ENCODE measurements at places on chromosomes 4 and X.

DNA sequence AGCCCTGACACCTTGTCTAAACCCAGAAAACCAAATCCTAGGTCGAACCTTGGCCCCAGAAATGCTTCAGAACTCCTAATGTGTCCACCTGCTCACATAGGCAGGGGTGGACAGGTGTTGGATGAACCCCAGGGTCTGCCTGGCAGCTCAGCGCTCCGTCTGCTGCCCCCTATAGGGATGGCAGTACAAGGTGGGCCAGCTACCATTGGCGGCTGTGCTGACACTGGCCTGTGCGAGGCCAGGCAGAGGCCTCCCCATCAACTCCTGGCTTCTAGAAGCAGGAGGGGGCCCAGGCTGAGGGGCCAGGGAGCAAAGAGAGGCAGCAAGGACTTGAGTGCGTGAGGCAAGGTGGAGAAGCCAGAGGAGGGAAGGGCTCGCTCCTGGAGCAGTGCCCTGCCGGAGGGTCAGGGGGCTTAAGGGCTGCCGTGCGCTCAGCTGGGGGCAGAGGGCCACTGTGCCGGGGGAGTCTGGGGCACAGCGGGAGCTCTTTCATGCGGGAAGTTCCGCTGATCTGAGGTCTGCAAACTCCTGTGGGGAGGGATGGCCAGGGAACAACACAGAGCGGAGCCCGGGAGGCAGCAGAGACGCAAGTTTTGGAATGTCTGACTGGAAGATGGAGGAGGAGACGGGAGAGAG is 20.6 kb downstream of the CCNQ start:
- no peak for DNase-seq

GRCh38 chr4:54683616-54684346 is 26.0 kb downstream of the KIT start:
- no peak for DNase-seq

DNA sequence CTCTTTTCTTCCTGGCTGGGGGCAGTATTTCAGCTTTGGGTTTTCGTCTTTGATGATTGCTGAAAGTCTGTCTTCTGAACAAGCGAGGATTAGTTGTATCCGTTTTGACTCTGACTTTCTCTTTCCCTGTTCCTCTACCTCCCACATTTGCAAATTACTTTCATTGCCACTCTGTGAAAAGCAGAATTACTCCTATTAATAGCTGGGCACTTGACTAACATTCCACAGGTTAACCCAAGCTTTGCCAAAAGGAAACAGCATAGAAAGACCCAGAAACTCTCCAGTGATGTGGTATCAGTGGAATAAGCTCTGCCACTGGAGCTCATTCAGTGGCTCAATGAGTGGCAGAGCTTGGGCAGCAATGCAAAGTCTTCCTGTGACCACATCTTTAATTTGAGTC is 238.9 kb downstream of the PALLD start:
- DNase-seq: no peak

DNA sequence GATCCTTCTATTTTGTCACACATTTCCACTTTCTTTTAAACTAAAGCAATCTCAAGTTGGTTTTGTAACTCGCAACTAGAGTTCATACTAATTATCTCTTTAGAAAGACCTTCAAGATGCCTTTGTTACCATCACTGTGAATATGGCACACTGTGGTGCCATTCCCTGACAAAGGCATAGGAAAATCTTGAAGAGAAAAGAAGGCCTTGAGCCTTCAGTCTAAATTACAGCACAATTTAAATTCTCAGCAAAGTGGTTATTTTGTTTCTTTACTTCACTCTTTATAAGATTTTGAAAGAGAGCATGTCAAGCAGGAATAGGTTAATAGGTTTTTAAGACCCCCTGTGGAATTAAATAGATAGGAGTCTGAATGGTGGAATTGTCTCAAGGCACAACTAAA is 89.0 kb upstream of the BANK1 start:
- DNase-seq: no peak

DNA sequence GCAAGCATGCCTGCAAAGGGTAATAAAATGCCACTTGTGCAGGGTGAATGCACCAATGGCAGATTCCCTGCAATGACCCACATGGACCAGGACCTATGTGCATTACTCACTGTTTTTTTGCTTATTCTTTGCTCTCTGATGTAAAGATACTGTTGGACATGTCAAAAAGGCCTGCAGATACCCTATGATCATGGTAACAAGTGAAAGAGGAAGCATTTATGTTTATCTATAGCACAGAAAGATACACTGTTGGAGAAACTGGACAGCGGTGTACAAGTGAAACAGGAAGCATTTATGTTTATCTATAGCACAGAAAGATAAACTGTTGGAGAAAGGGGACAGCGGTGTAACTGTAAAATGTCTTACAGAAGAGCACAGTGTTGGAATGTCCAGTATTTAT is 127.5 kb downstream of the PAPSS1 start:
- DNase-seq: no peak

GRCh38 chr4:4200624-4201023 is 26.1 kb downstream of the OTOP1 start:
- DNase-seq: no peak

DNA sequence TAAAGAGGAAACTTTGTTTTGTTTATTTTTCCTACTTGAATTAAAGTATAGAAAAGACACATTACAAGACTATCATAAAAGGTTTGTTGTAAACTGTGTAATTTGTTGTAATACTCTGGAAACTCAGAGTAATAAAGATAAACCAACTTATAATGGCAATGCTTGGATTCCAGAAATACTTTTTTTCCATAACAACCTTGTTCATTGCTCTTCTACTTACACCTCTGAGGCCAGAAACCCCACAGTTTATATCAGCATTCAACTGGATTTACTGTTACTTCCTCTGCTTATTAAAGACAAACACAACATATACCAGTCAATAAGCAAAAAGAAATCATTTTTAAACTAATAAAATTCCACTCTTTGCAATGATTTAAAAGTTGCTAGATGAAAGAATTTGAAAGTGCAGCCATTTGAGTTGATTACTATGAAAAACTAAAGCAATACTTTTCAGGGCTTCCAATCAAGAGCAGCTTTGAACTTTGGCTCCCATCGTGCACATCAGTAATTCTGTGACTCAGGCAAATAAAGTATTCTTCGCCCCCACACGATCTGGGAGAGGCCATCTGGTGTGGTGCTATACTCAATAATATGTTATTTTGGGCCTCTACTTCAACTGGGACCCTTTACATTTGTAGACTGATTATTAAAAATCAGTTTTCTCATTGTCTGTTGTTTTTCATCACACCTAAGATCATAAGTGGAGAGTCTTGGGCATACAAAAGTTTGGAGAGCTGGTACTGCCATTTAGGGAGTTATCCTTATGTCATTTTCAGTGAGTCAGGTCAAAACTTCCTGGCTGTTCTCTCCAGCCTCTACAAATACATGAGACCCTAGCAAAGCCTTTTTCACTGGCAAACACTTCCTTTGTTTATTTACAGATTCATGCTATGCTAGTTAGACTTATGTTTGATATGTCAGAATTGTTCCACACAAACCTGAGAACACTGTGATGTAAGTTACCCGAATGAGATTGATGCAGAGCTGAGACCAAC is 20.5 kb downstream of the DDIT4L start:
- no peak for DNase-seq

- no peak for DNase-seq
Observed at GRCh38 chr4:25797136-25797535, 65.7 kb downstream of the SEL1L3 start.

DNA sequence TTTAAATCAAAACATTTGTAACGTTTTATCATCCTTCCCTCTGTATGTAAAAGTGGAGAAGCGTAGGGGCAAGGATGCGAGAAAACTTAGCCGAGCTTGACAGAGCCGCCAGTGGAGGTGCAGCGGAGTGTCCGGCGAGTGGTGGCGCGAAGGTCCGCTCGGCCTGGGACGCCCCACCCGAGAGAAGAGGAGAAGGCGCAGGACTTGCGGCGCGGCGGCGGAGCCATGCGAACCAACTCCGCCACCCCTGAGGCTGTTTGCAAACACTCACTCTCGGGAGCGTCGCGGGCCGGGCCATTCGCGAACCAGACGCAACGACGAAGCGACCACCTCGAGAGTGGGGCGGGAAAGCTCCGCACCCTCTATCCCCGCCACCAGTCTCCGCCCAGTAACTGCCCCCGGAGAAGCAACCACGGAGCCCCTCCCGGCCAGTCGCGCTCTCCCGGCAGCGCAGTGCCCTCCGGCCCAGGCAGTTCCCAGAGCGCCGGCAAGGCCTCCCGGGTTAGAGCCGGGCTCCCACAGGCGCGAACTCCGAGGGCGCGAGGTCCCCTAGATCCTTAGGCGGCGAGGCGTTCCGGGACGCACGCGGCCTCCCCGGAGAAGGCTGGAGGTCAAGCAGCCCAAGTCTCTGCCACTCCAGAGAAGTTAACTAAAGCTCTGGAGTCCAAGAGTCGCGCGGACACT is 2.3 kb upstream of the MAB21L2 start:
- DNase-seq: no peak

GRCh38 chrX:42920752-42921151 is 142.8 kb upstream of the PPP1R2C start:
- DNase-seq: no peak

GRCh38 chrX:103155201-103155600 is 59.7 kb upstream of the BEX4 start:
- no peak for DNase-seq

- no peak for DNase-seq
Observed at GRCh38 chr4:118761397-118762016, 74.4 kb downstream of the SEC24D start.

- DNase-seq: no peak
Observed at GRCh38 chrX:118153270-118153669, 36.7 kb upstream of the KLHL13 start.

GRCh38 chrX:152917656-152918579 is 20.1 kb downstream of the ZNF185 start:
- DNase-seq: no peak

- DNase-seq: no peak
Observed at GRCh38 chrX:140505421-140506337, 810 bp upstream of the SOX3 start.

GRCh38 chr4:76752861-76753501 is 145.0 kb downstream of the SOWAHB start:
- DNase-seq: peak; percentile 29

DNA sequence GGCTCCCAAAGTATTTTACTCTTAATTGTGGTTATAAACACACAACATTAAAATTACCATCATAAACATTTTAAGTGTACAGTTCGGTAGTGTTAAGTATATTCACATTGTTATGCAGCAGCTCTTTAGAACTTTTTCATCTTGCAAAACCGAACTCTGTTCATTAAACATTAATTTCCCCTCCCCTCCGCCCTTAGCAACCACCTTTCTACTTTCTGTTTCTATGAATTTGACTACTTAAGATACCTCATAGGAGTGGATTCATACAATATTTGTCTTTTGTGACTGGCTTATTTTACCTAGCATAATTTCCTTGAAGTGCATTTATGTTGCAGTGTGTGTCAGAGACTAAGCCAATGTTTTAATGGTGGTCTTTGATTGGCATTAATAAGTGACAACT is 32.6 kb downstream of the IL13RA1 start:
- DNase-seq: no peak

DNA sequence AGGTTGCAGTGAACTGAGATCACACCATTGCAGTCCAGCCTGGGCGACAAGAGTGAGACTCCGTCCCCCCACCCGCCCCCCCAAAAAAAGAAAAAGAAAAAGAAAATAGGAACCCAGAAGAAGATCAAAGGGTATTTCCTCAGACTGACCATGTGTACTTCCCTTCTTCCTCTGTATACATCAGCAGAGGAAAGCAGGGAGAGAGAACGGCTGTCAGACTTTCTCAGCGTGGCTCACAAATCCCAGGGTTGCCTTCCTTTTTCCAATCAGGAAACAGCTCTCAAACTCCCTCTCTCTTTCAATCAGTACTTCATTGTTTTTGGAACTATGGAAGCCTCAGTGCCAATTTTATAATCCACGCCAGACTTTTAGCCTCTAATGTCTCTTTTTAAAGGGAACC is 59.1 kb downstream of the CHRNA9 start:
- no peak for DNase-seq

- DNase-seq: no peak
Observed at GRCh38 chr4:72689923-72690322, 120.9 kb upstream of the ADAMTS3 start.

- no peak for DNase-seq
Observed at GRCh38 chrX:24448762-24449250, 16.3 kb upstream of the PDK3 start.

DNA sequence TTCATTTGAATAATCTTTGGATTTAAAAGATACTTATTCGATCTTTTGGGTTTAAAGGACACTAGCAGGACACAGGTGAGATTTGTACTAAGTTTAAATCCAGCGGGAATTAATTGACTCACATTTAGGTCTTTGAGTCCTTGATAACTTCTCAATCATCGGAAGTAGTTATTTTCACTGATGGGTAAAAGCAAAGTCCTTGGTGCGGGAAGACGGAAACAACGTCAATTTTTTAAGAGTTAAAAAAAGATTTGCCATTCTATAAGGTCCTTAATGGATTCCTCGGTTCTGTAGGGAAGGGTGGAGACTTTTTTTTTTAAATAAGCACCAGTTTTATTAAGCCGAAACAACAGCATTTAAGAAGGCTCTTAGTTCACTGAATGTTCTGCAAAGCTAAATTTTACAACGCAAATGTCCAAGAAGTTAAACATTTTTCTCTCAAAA is 2.9 kb downstream of the TMSB4X start:
- no peak for DNase-seq

DNA sequence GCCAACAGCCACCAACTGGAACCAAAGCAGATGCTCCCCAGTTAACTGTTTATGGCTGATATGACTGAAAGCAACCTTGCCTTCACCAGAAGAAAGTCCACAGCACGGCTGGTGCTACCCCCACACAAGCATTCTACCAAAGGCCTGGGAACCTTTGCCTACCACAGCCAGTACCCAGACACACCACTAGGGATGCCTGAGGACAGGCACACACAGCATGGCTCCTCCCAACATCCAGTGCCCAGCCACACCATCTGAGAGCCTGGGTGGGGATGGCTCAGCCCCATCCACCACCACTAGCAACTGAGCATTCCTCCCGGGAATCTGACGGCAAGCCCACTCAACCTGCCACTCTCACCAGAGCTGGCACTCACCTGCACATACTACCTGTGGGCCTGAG is 178.6 kb downstream of the SLC7A11 start:
- DNase-seq: no peak

GRCh38 chr4:174277433-174277832 is 6.0 kb downstream of the FBXO8 start:
- no peak for DNase-seq

DNA sequence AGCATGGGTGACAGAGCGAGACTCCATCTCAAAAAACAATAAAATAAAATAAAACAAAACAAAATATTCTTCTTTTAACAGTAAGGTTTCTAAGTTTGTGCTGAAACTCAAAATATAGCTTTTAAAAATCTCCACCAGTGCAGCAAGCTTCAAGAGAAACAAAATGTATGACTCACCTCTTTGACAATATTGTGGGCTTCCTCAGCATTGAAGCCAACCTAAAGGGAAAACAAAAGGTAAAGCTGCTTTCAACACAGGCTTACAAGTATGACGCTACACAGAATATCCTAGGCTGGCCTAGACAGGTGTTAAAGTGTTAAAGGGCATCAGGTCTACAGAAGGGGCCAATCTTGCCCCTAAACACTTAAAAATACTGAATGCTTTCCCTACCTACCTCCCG is 1.2 kb downstream of the DYNLT3 start:
- no peak for DNase-seq
